ENCODE measurements at places on chromosomes 2 and 18.

DNA sequence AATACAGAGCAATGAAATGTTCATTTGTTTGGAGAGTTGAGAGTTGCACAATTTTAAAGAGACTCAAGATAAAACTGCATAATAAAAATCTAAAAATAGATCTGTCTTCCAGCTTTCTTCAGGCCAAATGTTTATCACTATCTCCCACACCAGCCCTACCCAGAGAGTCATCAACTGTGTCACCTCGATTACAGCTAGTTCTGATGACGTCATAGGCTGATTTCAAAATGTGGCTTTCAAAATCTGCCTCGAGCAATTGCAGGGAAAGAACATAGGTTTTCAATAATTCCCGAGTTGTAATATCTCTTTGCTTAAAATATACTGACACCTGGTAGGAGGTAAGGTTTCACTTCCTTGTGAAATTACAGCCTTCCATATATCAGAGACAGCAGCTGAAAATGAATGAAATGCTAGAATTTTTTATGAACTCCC is 677.6 kb upstream of the ID2 start:
- DNase-seq: no peak

GRCh38 chr2:45242161-45242741 is 233.0 kb upstream of the SIX2 start:
- no peak for DNase-seq

DNA sequence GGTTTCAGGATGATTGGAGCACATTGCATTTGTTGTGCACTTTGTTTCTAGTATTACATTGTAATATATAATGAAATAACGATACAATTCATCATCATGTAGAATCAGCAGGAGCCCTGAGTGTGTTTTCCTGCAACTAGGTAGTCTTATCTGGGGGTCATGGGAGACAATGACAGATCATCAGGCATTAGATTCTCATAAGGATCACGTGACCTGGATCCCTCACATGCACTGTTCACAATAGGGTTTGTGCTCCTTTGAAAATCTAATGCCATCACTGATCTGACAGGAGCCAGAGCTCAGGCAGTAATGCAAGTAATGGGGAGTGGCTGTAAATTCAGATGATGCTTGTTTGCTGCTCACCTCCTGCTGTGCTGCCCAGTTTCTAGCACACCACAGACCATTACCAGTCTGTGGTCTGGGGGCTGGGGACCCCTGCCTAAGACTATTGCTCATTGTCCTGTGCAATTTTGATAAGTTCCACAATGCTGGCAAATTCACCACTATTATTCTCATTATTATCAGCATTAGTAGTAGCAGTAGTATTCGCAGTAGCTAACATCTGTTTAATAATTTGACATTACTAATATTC is 428.7 kb upstream of the TNP1 start:
- no peak for DNase-seq

GRCh38 chr2:204104811-204105210 is 168.2 kb downstream of the ICOS start:
- no peak for DNase-seq

DNA sequence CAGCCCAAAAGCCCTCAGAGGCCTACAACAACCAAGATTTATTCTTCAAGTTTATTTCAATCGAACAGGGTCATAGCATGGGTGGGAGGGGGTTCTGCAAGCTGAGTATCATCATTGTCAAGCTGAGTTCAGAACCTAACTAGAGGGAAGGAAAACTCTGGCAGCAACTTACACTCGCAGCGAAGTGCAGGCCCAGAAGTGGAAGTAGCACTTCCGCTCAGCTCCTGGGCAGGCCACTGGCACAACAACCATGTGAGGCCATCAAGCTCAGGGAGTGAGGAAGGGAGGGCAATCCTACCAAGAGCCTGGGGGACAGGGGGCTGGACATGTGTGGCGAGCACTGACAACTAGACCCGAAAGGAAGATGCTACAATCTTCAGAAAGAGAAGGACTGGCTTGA is 4.8 kb downstream of the UXS1 start:
- no peak for DNase-seq

DNA sequence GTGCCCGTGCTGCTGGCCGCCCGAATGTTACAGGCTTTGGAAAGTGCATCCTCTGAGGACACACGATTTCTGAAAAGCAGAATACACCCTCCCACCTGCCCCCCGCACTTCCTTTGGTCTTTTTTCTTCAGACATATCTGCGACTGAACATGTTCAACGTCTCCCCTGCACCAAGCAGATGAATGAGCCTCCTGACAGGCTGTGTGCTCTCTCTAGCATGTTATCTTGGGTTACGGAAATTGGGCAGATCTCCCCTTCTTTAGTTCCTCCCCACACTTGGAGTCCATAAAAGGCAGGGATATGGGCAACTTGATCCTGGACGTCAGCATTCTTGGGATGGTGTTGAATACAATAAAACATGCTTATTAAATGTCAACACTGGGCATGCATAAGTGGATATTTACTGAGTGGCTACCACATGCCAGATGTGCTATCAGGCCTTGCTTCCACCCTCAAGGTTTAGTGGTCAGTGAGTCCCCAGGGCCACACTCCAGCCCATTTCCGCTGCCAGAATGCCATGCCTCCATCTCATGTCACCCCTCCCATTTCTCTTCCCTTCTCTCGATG is 130.4 kb downstream of the TRIM43 start:
- no peak for DNase-seq

DNA sequence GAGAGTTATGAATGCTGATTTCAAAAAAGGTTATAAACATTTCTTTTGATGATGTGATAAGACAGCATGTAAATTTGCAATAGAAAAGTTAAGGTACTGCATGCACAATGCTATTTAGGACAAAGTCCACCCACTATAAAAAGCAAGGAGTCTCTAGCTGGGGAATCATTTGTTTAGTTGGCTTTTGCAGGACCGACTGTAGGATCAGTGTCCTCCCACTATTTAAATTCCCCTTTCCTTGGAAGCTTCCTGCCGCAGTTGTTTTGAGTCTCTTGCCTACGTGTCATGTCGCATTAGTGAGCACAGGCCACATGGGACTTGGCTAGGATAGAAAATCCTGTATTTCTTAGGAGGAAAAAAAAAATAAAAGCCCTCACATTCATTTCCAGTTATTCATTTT is 13.1 kb downstream of the QPCT start:
- no peak for DNase-seq

DNA sequence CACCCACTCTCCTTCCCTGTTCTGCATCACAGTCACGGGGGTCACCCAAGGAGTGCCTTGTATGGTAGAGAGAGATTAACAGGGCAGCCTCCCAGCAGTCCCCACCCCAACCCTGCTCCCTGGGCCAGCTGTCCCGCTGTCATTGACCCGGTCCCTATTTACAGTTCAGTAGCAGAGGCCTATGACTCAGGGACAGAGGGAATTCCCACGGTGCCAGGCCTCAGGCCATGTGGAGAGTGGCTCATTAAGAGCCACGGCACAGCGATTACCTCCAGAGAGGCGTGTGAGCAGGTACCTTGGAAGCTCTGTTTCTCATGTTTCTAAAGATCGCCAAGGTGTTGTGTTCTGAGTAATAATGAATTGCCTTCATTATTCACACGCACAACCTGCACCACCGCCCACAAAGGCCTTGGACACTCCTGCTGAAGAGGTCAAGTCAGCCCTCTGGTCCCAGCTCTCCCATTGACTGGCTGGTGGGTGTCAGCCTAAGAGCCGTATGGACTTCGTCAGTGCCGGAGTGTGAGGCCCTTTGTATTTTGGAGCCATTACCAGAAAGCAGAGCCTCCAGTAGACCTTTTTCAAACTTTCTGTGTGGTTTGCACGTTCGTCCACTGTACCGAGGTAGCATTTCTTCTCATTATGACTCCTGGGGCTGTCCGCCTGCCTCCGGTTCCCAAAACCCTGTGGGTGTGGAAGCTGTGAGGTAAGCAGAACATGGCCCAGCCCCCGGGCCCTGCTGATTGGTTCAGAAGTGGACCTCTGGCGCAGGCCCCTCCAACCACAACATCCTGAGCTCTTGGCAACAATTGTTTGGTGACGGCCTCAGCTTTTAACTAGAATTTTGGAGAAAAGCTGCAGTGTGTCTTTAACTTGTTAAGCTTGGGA is 47.0 kb downstream of the SERTAD2 start:
- DNase-seq: peak; percentile 79

DNA sequence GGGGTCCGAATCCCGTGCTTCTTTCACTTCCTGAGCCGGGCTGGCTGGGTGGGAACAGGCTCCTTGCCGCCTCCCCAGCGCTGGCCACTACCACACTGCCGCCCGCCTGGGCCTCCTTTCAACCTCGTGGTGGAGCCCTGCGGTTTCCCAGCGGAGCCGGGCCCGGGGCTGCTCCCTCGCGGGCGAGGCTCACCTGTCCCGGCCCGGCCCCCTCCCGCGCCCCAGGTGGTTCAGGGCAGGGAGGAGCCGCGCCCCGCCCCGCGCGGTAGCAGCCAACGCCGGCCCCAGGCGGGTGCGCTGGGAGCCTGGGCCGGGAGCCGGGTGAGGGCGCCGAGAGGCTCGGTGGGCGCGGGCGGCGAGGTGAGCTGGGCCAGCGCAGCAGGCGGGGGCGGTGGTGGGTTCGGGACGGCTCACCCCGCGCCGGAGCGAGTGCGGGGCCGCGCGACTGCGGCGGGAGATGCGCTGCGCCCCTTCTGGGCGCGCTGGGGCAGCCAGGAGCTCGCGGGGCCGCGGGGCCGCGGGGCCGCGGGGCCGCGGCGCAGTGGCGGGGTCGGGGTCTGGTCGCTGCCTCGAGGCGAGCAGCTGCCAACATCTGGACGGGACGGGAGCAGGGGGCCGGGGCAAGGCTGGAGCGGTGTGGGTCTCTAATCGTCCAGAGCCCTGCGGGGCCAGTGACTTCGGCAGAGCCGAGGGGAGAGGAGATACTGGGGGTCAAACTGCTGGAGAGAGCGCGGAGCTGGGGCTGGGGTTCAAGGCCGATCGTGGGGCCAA is at the start of gene LYPD6B:
LYPD6B (plus strand) TSS at position 258 of the 771 bp plus-strand sequence. CDS start 92,250 bp downstream, outside the sequence.
- DNase-seq: no peak

Data from activated T-helper 9 cell treated with anti-CD3 and anti-CD28 coated beads, Interleukin-2, amount 50 U/mL, for 16 hours (primary cell).